ENCODE measurements at places on chromosomes 5 and 9.
A peak's percentile ranks its signal among the peaks of the same experiment; 100 is the strongest.

- no peak for DNase-seq
These were observed 949.7 kb upstream of the NUDT12 start for GRCh38 chr5:104512063-104512825.

GRCh38 chr5:4905674-4906520 lies 234.2 kb upstream of the ADAMTS16 start:
- DNase-seq = no peak

GRCh38 chr9:133590231-133590855 lies 18.8 kb downstream of the FAM163B start:
- no peak for DNase-seq

DNA sequence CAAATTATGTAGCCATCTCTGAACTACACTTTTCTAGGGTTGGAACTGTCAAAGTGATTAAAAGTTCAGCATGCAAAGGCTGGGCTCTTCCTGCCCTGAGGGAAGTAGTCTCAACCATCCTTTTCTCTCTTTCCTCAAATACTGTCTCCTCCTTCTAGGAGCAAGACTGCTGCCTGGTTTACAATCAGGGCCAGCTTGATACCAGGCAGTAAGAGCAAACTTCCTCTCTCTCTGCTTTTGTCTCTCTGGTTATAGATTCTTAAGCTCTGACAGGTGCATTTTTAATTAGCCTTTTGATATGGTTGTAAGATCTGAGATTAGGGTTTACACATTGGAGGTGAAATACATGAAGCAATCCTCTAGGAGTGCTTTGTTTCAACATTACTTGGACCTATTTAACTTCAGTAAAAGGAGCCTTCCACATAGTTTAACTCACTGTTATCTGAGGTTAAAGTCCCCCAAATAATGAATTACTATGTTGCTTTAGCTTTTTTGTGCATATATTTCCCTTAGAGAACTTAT lies 436.1 kb downstream of the SPATA31D1 start:
- DNase-seq = no peak

GRCh38 chr9:113979343-113980127 lies 98.6 kb downstream of the AMBP start:
- no peak for DNase-seq

- peak; percentile 86 for DNase-seq
These were observed 26.9 kb upstream of the EEIG1 start for GRCh38 chr9:128007566-128008138.

- no peak for DNase-seq
These were observed 11.5 kb downstream of the PDLIM4 start for GRCh38 chr5:132268769-132269551.

- no peak for DNase-seq
These were observed 3.6 kb downstream of the ERGIC1 start for GRCh38 chr5:172837640-172838039.

DNA sequence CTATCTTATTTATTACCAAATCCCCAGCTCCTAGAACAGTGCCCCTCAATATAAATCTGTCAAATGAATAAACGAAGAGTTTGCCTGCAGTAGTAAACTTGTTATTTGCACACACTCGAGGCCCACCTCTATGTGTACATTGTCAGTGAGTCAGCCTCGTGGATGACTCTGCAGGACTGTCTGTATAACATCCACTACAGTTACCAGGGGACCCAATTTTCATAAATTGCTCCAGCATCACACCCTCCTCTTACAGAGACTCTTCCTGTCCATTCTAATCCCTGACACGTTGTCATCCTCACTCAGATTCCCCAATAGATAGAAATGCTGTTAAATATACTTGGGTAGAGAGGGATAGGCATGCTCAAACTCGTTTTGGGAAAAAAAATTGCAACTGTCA lies 478.5 kb downstream of the RAB3C start:
- no peak for DNase-seq

- DNase-seq = no peak
These were observed 50.5 kb upstream of the SH3PXD2B start for GRCh38 chr5:172504701-172505402.

GRCh38 chr5:161803-162110 lies 29.5 kb upstream of the LRRC14B start:
- DNase-seq = no peak

DNA sequence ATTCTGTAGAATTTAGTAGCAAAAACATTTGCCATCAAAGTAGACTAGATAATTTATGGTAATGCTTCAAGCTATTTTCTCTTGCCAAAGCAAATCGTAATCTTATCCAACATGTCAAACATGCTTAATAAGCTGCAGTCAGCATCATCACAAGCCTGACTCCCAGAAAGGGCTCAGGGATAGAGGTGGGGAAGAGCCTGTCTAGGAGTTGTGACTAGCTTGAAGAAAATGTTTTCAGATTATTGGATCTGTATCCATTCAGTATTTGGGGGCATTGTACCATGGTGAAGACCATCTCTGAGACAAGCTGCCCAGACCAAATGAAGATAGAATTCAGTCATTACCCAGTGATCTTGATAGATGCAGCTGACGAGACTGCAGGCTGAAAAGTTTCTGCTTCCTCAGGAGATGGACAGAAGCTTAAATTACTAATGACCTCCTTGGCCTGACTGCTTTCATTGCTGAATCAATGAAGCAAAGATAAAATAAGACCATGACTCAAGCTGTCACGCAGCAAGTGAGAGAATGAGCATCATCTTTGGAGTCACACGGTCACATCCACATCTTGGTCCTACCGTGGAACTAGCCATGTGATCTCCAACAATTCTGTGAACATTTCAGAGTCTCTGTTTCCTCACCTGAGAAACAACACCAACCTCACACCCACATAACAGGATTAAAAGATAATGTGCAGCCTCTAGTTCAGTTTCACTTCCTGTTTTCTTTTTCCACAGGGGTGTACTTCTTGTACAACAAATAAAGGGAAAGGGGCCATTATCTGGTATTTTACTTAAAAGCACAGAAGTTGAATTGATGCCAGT lies 9.4 kb downstream of the ERAP2 start:
- no peak for DNase-seq

GRCh38 chr5:169753795-169754194 lies 116.7 kb downstream of the DOCK2 start:
- no peak for DNase-seq

DNA sequence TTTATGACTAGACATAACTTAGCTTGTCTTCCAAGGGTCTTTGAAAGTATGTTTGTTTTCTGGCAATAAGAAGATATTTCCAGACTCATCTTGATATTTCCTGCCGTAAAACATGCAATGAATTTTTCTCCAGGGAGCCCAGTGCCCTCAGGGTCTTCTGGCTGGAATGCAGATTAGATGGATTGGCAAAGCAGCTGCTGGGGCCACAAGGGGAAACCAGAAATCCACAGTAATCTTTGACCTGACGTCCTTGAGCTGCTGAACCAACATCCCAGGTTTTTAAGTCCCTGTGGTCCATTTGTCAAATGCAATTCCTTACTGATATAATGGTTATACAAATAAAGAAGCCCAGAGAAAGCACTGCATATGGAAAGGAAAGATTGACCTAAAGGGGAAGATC lies 93.0 kb downstream of the THBS4 start:
- no peak for DNase-seq

DNA sequence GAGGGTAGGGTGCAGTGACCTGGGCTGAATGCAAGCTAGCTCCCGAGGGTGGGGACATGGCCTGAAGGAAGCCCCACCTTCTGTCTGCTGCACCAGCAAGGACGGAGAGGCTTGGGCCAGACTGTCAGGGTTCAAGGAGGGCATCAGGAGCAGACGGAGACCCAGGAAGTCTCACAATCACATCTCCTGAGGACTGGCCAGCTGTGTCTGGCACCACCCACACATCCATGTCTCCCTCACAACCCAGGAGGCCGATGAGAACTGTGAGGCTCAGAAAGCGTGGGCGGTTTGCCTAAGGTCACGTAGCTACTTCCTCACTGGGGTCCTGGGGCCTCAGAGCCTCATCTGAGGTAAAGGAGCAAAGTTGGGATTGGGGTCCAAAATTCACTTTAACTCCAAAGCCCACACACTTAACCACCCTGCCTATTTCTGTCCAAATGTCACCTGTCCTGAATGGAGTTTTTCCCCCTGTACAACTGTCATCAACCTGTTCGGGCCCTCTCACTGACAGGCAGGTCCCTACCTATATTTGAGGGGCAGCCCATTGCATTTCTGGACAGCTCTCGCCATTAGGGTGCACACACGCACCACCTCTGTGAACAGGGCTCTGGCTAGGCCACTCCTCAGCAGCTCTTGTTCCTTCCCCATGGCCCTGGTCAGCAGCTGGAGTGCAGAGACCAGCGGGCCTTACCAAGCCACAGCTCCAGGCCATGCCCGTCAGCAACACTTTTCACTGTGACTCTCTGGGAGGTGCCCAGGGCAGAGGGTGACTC lies 3.4 kb downstream of the IL13 start:
- DNase-seq = no peak

DNA sequence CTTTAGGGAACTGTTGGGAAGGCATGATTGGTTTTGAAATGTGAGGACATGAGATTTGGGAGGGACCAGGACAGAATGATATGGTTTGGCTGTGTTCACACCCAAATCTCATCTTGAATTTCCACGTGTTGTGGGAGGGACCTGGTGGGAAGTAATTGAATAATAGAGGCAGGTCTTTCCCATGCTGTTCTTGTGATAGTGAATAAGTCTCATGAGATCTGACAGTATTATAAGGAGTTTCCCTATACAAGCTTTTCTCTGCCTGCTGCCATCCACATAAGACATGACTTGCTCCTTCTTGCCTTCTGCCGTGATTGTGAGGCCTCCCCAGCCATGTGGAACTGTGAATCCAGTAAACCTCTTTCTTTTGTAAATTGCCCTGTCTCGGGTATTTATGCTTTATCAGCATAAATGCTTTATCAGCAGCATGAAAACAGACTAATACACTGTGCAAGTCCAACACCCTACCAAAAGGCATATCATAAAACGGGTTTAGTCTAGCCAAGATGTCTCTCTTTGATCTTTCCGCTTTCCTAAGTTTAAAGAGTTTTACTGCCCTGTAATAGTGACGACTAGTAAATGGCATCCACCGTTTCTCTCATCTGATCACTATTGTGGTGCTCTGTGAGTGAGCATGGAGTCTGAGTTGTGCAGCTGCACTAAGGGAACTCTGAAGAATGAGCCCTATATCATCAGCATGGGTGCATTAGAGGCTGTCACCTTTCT lies 12.9 kb upstream of the ZNF782 start:
- no peak for DNase-seq

DNA sequence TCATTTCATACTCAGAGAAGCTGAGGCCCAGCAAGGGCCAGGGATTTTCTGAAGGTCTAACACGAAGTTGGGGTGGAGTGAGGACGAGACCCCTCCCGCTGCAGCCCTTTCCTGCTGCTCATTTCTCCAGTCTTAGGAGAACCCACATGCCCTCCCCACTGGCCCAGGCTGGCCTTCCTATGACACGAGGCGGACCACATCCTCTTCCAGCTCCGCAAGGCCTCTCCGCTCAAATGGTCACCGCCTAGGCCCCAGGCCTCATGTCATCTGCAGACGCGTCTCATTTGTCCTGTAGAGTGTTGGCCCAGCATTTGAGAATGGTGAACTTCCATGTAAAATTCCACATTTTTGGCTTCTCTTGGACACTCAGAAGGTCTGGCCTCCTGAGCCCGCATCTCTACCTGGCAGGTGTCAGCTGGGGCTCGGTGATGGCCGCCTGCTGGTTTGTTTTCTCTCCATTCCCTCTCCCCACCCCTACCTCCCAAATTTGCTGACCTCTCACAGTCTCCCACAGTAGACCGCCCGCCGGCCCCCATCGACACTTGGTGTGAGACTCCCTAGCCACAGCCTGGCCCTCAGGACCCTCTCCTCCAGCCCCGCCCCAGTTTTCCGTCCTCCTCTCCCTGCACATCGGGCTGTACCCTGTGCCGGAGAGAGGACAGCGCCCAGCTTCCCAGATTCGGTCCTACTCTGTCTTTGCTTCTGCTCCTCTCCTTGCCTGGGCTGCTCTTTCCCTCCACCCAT lies 51.7 kb downstream of the ERGIC1 start:
- no peak for DNase-seq

DNA sequence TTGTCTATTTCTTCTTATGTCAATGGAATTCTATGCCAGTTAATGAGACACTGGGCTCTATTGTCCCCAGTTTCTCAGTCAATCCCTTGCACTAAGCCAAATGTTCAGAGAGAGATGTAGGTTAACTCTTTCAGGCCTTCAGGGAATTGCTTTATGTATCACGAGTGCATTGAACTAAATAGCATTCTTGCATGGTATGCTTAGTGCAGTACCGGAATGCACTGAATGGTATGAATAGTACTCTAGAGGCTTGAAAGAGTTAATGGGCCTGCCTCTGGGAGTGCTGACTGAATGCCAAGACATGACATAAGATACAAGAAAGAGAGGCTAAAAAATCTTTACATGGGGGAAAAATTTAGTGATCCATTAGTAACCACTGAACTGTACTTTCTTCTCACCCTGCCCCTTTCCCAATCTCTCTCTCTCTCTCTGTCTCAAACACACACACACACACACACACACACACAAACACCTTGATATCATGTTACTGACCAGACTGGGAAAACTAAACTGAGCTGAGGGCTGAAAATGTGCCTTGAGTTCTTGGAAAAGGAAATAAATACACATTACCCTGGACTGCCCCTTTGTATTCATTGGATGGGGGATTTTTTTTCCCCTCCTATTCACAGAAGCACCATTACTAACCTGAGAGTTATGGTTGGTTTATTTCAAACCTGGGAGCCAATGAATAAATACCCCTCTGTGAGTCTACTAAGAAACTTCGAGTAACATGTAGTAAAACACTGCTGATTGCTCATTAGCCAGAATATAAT lies 35.4 kb upstream of the TMC1 start:
- no peak for DNase-seq

- no peak for DNase-seq
These were observed 270.4 kb upstream of the TARS1 start for GRCh38 chr5:33170411-33170810.
